Fibroblast of upper back skin (primary cell): ENCODE measurements at places on chromosomes 3 and 15.

- DNase-seq = peak; percentile 50
These were observed 332.6 kb upstream of the KCNMB2 start for GRCh38 chr3:178203650-178204049.

DNA sequence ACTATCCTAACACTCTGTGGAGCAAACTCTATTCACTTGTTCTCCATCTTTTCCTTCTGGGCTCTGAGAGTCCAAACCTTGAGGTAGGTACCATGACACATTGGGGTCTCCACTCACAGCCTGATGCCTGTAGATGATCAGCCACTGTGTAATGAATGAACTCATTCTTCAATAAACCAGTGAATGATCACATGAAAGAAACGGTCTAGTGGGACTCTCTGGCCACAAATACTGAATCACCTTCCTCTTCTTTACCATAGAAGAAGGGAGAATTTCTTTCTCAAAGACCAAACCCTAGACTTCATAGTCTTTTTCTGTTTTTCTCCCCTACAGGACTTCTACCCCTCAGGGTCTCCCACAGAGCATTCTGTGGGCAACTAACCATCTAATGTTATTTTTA lies 20.5 kb upstream of the ABHD2 start:
- peak; percentile 76 for DNase-seq

DNA sequence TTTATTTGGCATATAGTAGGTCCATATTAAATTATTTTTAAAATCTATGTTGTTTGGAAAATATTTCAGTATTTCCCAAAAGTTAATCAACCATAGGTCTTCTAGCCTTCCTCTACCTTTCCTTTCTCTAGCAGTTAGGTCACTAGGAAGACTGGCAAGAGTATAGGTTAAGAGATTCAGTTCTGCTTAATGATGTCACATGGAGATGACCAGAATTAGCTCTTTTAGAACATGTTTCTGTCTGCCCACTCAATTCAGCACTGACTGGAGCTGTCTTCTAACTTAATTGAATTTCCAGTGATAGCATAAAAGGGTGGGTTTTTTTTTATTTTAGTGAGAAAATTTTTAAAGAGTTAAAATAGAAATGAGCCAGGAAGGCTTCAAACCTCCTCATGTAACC lies 23.8 kb upstream of the ZBED2 start:
- DNase-seq = no peak

DNA sequence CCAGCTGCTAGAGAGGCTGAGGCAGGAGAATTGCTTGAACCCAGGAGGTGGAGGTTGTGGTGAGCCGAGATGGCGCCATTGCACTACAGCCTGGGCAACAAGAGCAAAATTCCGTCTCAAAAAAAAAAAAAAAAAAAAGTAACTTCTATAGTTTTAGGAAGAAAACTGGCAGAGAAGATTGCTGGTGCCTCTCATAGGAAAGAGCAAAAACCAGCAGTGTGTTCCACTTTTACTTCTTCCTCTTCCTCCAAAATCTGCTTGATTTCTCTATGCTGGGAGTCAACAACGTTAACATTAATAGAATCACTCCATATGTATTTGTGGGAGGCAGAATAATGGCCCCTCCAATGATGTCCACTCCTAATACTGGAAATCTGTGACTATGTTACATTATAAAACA lies 12.5 kb upstream of the NR1D2 start:
- DNase-seq = no peak

DNA sequence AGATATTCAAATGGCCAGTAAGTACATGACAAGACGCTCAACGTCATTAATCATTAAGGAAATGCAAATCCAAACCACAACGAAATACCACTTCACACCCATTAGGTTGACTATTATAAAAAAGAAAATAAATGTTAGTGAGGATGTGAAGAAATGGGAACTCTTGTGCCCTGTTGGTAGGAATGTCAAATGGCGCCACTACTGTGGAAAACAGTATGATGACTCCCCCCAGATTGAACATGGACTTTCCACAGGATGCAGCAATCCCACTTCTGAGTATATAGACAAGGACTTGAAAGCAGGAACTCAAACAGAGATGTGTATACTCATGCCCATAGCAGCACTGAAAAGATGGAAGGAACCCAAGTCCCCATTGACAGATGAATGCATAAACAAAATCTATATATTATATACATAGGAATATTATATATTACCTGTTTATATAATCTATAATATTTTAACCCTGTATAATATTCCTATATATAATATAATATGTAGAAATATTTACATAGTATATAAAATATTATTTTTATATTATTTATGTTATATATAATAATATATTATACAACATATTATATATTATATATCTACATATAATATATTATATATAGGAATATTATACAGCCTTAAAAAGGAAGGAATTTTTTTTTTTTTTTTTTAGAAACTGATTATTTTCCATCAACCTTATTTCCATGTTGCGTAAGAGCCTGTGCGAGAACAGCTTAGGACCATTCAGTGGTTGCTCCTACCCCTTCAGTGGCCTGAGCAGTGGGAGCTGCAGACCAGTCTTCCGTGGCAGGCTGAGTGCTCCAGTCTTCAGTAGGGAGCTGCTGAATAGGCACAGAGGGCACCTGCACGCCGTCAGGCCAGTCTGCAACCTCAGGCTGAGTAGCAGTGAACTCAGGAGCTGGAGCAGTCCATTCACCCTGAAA lies 17.6 kb upstream of the PIGZ start:
- no peak for DNase-seq

DNA sequence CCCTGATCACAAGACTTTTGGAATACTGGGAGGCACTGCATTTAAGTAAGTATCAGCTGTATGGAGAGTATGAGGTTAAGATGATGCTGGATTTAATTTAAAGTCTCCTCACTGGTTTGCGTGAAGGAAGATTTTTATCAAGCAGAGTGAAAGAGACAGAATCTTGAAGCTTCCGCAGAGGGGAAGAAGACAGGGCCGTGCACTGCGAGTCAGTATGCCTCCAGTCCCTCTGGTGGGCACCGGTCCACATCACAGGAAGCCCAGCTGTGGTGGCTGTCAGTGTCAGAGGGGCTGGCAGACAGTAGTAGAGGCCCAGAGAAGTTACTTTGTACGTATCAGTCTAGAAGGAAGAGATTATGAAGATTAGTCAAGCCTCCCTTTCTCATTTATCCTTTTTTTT lies 379.0 kb upstream of the TPRG1 start:
- DNase-seq = peak; percentile 50

- DNase-seq = peak; percentile 34
These were observed 52.4 kb downstream of the POLQ start for GRCh38 chr3:121493431-121493830.

DNA sequence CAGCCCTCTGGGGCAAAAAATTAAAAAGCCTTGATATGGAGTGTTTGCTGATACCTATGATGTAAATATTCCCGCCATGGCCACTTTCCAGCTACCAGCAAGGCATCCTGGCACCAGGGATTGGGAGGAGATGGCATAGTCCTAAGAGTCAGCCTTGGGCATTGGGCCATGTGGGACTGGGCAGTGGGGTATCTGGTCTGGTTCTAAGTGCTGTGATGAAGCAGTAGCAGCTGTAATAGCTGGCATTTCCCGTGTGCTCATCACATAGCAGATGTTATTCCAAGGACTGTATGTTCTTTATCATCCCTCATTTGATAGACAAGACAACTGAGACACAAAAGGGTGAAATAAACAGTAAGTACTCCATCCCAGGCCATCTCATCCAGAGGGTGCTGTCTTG lies 6.9 kb upstream of the SACM1L start:
- no peak for DNase-seq

GRCh38 chr3:182122779-182123178 lies 411.1 kb downstream of the SOX2 start:
- no peak for DNase-seq

DNA sequence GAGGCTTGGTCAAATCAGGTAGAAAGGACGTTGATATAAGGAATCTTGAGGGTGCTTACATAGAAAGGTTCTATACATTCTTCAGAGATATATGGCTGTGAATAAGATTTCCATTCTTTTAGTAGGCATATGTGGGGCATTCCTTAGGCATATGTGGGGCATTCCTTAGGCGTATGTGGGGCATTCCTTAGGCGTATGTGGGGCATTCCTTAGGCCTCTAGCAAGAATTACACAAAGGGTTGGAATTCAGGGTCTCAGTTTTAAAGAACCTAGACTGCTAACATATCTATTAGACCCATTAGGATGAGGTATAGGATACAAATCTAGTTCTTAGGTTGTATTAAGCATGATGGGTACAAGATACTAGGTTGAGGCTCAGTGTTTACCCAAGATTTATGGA lies 607.8 kb downstream of the SI start:
- peak; percentile 25 for DNase-seq

DNA sequence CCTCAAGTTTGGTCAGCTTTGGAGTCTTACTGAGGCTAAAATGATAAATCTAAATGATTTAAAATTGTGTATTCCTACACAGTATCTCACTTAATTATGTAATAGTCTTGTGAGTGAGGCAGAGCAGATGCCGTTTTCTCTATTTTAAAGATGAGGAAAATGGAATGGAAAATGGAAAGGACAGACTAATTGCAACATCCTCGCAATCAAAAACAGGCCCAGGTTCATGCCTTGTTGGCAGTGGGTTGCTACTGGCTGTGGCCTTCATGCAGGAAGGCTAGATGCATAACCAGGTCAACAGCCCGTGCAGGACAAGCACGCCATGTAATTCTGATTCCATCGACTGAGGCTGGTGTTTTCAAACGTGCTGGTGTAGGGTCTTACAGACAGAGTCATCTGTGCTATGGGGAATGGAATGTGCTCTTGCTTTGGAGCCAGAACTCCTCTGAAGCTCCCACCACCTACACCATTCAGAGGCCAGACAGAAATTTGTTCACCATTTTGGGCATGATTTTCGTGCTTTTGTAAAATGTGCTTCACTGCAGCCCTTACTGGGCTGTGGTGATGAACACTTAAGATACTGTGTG lies 37.9 kb downstream of the MLH1 start:
- DNase-seq = no peak

DNA sequence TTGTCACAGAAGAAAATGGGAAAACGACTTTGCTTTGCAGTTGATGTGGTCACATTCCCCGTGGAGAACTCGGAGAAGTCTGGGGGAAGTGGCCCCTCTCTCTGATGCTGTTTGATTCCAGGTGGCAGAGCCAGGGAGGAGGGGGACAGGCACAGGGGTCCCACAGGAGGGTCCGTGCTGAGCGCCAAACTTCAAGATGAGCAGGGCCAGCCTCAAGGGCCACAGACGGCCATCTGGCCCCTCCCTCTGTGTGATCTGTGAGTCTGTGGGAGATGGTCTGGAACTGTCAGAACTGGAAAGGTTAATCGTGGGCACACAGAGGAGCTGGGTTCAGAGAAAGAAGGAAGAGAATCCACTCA lies 23.1 kb upstream of the CORO2B start:
- DNase-seq = no peak

DNA sequence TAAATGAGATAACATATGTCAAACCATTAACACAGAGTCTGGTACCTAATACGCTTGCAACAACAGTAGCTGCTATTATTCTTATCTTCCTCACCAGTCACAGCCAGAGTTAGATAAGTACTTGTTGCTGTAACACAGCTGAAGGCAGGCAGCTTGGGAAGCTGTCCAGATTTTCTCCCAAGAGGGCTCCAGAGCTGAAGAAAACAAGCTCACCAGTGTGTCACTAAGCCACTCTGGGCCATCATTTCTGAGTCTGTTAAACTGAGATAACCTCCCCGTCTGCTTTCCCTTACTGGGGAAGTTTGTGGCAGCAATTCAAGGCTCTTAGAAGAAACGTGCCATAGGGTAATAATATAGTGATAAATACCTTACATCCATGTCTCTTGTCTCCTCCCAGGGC lies 226.3 kb downstream of the TAFA4 start:
- no peak for DNase-seq

DNA sequence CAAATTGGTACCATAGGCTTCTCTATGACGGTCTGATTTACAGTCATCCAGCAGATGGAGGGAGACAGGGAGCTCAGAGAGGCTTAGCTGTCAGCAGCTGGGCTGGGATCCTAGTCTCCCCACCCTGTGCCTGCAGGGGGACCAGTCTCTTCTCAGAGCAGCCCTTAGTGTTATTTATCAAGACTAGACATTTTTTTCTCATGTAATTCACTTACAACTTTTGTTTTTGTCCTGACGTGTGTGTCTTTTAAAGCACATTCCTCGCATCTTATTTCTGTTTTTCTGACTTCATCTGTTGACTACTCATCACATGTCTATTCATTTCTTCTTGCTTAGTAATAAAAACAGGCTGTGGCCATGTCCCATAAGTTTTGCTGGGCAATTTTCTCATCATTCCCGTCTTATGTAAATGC lies 116.1 kb downstream of the KLF13 start:
- DNase-seq = peak; percentile 89

DNA sequence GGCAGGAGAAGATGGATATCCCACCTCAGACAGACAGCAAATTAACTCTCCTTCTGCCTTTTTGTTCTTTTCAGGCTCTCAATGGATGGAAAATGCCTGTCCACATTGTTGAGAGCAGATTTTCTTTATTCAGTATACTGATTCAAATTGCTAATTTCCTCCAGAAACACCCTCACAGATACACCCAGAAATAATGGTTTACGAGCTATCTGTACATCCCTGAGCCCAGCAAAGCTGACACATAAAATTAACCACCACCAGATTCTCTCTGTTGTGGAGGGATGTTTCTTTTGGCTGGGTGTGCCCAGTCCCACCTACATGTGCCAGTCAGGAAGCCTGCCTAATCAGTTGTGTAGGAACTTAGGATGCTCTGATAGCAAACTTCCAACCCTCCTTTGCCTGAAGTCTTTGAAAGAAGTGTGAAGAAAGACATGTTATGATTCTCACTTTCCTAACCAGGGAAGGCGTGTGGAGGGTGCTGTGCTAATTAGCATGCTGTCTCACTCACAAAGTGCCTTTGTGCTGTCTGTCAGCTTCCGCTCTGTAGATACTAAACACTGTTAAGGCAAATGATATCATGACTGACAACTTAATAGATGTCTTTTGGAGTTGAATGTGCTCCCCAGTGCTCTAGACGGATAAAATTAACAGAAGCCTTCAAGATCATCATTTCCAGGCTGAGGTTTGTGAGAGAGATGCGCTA lies 208.5 kb downstream of the CLSTN2 start:
- no peak for DNase-seq

- DNase-seq = no peak
These were observed 24.2 kb downstream of the PFKFB4 start for GRCh38 chr3:48532271-48532976.

- DNase-seq = peak; percentile 89
These were observed 181.3 kb downstream of the LSAMP start for GRCh38 chr3:116263842-116264545.

- peak; percentile 11 for DNase-seq
These were observed 97.6 kb upstream of the VGLL3 start for GRCh38 chr3:87088430-87088992.

GRCh38 chr3:148828136-148828690 lies 602 bp downstream of the CPB1 start:
- peak; percentile 30 for DNase-seq

GRCh38 chr3:30082652-30083051 lies 523.7 kb upstream of the TGFBR2 start:
- no peak for DNase-seq
